ENCODE measurements at places on chromosomes 1 and 21.

DNA sequence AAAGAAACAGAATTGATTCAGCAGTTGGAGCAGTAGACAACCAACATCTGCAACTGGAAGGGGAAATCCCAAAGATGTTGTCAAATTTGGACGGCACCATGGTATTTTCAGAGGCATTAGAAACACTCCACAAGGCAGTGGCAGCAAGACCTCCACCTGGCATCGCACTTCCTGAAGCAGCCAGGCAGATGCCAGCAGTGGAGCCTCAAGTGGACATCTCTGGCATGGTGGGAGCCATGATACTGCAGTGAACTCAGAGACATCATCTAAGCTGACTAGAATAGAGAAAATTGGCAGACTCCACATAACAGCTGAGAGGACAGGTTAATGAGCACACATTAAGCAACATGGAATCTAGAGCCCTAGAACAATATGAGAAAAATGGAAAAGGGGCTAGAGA, 33.9 kb upstream of the RGS8 start:
- no peak for DNase-seq

- DNase-seq = no peak
Observed at GRCh38 chr1:116732726-116733125, 21.5 kb upstream of the CD2 start.

- no peak for DNase-seq
Observed at GRCh38 chr1:227756172-227756959, 21.1 kb downstream of the SNAP47 start.

GRCh38 chr1:56335394-56335793, 244.0 kb downstream of the PLPP3 start:
- no peak for DNase-seq

- peak; percentile 41 for DNase-seq
Observed at GRCh38 chr1:227234998-227235405, 83.3 kb downstream of the CDC42BPA start.

DNA sequence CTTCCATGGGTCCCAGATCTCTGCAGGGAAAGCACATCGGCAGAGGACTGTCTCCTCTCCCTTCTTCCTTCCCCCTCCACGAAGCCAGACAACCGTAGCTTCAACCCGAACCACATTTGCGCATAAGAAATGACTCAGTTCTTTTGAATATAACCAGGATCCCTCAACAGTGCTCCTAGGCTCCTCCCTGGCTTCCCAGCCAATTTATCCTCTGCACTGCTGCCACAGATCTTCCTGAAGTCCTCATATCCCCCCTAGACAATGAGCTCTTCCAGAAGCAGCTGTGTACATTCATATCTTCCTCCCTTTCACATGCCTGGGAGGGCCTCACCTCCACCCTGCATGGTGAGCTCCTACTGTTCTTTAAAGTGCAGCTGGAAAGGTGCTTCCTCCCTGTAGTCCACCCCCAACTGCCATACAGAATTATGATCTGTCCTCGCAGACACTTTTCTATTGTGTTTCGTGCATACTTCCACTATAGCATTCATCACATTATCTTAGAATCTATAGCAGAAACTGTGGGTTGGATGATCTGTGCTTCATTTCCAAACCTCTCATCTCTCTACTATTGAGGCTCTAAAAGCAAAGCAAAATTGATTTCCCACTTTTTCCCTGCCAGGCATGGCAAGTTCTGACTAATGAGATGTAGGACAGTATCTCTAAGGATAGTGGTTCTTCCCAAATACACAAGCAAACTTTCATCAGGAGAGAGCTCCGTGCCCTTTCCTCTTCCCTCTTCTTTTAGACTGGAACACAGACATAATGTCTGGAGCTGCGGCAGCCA, 179.3 kb upstream of the HMGB4 start:
- DNase-seq = no peak

GRCh38 chr1:11838349-11839272, 9.0 kb downstream of the NPPA start:
- peak; percentile 33 for DNase-seq

GRCh38 chr1:234963180-234963903, 165.3 kb downstream of the TOMM20 start:
- peak; percentile 97 for DNase-seq

DNA sequence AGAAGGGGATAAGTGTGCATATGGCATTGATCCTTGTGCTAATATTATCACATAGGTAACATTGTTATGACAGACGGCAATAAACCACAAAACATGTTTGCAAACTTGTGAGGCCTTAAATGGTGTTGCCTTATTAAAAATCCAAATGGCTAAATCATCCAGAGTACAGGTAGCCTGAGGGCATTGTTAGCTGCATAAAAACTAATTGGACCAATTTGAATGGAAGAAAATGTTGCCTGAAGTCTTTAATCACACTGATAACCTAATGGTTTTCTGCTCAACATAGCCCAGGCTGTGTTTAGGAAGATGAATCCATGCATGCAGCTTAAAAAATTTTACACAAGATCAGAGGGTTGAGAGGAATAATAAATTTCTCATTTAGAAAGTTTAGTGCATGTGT, 19.4 kb upstream of the LRRC53 start:
- DNase-seq = no peak

Measured in RCC 7860 (cell line).